NCI-H526 treated with DMSO at 0.1 percent for 48 hours (cell line): ENCODE measurements at places on chromosomes 16 and 17.

DNA sequence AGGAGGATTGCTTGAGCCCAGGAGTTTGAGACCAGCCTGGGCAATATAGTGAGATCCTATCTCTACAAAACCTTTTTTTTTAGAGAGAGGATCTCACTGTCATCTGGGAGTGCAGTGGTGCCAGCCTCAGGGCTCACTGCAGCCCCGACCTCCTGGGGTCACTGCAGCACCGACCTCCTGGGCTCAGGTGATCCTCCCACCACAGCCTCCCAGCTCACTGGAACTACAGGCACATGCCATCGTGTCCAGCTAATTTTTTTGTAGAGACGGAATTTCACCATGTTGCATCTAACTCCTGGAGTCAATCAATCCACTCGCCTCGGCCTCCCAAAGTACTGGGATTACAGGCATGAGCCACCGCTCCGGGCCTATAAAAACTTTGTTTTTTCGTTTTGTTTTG is 15.4 kb downstream of the MAPK8IP3 start:
- no peak for DNase-seq

DNA sequence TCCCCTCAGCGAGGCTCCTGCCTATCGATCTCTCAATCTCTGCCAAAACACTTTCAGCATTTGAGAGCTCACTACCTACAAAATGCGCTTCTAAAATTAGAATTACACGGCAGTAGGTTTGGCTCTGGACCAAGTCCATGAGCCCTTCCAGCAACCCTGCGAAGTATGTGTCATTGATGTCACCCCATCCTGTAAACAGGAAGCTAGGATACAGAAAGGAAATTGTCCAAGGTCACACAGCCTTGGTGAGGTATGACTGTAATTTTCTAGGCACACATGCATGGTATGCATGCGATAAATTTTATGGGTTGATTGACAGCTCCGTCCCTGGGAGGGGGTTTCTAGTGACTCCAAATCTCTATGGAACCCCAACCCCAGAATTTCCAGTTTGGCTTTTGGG is 330.3 kb upstream of the CDH5 start:
- DNase-seq: no peak

DNA sequence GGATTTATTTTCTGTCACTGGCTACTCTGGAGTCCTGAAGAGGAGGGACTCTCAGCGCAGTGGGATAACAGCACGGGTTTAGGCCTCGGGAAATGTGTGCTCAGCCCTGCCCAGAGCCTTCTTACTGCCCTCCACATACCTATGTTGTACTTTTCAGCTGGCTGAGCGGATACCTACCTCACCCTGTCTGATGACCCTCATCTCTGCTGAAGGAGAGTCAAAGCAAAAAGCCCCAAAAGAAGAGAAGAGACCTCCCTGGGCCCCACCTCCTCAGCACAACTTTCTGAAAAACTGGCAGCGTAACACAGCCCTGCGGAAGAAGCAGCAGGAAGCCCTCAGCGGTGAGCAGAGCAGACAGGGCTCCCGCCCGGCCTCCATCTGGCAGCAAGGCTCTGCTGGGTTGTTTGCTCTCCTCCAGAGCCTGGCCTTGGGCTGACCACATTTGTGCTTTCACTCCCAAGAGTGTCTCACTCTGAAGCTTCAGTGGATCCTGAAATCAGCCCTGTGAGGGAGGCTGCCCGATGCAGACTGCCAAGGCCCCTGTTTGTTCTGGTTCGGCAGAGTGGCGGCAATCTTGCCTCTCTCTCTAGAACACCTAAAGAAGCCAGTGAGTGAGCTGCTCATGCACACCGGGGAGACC is 10.3 kb downstream of the MYCBPAP start:
- DNase-seq: no peak

GRCh38 chr17:31357091-31357490 is 34.4 kb upstream of the RAB11FIP4 start:
- no peak for DNase-seq

- DNase-seq: no peak
Measured at GRCh38 chr16:11391576-11391975, 46.3 kb downstream of the RMI2 start.

- DNase-seq: peak; percentile 14
Measured at GRCh38 chr16:51392521-51393187, 241.6 kb upstream of the SALL1 start.

DNA sequence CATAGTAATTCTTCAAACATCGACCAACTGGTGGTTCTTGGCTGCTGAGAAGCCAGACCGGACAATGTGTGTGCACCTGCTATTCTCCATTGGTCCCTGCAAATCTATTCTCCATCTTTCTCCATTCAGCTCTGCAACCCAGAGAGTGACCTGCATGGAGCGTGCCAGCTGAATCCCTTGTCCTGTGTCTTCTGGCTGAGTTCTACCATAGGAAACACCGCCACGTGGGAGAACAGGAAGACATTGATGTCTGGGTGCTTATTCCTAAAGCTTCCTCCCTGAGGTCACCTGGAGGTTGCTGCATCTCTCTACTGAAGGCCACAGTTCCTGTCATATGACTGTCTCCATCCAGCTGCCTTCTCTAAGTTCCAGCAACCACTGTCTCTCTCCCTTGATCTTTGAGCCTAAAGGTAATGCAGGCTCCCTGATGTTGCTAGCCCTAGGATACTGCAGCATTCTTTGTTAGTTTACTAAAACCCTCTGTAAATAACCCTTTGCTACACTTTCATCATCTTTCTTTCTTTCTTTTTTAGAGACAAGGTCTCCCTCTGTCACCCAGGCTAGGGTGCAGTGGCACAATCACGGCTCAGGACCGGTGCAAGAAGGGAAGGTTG is 10.6 kb upstream of the SMG1 start:
- DNase-seq: no peak

- DNase-seq: no peak
Measured at GRCh38 chr16:18950469-18951185, 24.4 kb upstream of the SMG1 start.

DNA sequence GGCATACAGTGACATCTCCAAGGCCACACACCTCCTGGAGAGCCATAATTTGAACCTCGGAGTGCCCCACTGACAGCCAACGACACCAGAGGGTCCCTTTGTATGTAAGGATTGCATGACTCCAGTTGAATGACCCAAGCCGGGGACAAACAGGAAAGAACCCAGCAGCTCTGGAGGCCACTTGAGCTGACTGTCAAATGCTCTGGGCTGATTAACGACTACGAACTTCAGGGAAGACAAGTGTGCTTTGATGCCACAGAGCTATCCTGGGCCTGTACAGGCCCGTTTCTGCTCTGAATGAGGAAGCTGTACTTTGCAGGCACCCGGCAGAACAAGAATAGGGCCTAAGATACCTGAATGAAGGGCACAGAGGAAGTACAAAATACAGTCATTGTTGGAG is 404.6 kb downstream of the SLC39A11 start:
- DNase-seq: no peak
